ENCODE measurements at places on chromosomes 11 and 22.
A peak's percentile ranks its signal among the peaks of the same experiment; 100 is the strongest.

DNA sequence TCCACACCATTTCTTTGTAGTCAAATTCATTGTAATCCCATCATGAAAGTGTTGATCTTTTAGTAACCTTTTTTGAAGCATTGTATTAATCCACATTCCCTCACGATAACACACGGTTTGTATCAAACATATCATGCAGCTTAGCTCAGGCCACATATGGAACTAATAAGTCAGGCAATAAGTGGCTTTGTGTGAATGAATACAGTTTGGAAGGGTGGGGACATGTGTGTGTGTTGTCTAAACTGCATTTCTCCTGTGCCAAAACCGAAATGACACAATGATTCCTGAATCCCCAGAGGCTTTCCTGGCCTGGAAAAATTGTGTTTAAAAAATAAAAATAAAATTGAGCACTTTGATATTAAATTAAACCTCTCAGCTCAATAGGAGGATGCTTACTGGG, 98.3 kb downstream of the WNT11 start:
- no peak for DNase-seq

DNA sequence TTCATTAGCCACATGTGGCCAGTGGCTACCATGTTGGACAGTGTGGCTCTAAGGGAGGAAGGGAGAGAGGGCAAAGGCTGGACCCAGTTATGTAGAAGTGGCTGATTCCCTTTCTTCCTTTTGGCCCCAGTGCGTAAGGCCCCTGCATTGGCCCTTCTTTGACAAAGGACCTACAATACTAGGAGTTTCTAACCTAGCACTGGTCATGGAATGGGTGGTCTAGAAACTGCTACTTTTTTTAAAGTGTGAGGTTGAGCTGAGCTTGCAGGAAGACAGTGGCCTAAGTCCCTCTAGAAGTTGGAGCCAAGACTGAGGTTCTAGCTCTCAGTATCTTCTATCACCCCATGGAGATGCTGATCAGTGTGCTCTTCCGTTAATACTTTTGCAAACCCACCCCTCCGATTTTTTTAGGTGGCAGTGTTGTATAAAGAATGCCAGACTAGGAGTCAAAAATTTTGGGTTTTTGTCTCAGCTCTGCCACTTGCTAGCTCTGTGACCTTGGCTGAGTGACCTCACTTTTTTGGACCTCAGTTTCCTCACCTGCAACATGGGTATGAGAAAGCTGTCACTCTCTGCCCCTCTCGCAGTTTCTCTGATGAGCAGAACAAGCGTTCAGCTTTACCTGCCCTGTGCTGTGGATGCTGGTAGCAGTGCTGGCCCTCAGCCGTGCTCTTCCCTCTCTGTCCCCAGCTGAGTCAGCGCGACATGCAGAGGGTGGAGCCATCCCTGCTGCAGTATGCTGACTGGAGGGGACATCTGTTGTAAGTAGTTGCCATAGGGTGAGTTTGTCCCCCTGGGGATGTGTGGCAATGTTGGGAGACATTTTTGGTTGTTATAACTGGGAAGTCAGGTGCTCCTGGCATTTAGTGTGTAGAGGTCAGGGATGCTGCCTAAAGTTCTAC, 6.9 kb downstream of the ACCS start:
- no peak for DNase-seq

DNA sequence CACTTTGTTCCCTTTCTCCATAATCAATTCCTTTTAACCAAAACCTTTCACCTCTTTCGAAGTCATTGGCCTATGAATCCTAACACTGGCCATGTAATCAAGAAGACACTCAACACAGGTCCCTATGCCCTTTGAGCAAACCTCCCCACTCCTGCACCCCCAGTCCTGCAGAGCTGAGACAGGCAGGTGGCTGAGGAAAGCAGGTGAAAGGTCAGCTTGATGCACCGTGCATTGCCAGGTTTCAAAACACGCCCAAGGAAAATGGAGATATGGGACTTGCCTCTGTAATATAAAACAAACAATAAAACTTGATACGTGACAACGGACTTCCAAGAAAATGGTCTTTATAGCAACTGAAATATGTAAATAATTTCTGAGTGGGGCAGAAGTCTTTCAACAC, 10.6 kb downstream of the CPT1A start:
- no peak for DNase-seq

DNA sequence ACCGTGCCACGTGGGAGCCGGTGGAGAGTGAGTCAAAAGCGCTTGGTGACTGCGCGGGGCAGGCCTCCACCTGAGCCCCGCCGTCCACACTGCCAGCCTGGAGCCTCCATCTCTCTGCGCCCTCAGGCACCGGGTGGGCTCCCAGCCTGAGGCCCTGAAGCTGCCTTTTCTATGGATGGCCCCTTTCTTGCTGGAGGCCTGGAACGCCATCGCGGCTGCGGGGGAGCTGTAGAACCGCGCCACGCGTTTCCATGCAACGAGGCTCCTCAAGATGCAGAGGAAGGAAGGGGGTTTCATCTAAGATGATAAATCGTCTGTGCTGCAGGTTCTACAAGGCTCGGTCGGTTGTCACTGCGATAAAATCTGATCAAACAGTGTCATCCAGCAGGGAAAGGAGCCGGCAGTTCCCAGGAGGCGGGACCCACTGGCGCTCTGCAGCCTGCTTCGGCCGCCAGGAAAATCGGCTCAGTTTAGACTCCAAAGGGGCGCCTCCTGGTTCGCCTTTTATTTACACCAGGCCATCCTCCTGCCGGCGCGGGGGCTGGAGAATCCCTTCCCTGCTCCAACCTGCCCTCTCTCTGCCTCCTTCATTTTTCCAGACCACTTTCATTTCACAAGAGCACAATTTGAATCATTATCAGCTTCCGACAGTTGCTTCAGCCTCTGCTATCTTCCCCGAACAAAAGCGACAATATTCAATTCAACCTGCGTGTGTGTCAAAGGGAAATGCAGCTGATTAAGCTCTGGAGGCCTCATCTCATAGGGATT, 624.4 kb downstream of the BRD1 start:
- no peak for DNase-seq

- no peak for DNase-seq
Observed at GRCh38 chr22:20721409-20722218, 52.3 kb upstream of the SERPIND1 start.

DNA sequence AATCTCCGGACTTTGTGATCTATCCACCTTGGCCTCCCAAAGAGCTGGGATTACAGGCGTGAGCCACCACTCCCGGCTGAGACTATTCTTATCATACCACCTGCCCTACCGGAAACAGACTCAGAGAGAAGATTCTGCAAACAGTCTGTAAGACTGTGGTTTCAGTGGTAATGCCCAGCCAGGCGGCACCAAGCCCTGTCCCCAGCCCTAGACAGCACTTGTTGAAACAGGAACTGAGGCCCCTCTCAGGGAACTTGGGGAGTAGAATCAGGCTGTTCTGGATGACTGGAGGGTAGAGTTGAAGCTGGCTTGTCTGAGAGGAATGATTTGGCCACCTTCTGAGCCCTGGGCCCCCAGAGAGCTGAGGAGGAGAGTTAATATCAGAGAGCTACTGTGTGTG, 1.3 kb upstream of the INSC start:
- no peak for DNase-seq

GRCh38 chr11:76424891-76425290, 19.9 kb upstream of the EMSY start:
- no peak for DNase-seq

GRCh38 chr22:30196141-30196879, 50.2 kb downstream of the LIF start:
- peak; percentile 100 for DNase-seq

GRCh38 chr22:17775781-17776465, 1.7 kb upstream of the BID start:
- DNase-seq = no peak

DNA sequence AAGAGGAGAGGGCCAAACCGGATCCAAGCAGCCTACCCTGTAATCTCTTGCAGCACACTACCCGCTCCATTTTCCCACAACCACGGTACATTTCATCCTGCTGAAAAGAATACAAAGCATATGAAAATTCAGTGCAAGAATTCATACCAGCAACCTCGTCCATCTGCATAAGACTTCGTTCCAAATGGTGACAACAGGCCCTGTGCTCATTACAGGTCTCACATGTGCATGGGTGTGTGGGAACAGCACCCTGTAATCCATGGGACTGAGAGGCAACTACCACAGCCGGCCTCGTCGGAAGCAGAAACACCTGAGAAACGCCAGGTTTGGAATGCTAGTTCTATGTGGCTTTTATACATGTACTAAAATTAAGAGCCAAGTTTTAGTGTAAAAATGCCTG, 52.3 kb downstream of the LARGE1 start:
- no peak for DNase-seq

DNA sequence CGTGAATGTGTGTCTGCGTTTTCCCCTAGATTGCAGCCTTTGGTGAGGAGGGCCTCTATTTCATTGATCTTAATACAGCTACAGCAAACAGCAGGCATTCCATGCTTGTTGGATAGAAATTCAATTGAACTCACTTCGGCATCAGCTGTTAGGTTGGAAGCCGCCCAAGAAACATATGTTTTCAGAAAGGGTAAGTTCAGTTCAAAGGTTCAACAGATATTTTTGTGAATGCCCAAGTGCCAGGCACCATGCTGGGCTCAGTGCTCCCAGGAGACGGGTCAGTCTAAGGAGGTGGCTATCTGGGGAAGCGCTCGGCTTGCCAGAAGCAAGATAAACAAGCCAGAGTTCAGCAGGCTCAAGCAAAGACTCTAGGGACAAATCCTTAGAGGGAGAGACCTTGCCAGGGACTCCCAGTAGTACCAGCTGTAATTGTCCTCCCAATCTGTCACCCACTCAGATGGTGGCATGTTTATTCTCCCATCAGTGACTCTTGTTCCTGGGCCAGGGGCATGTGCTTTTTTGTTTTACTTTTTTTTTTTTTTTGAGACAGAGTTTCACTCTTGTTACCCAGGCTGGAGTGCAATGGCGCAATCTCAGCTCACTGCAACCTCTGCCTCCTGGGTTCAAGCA, 64.5 kb upstream of the LARGE1 start:
- DNase-seq = no peak

DNA sequence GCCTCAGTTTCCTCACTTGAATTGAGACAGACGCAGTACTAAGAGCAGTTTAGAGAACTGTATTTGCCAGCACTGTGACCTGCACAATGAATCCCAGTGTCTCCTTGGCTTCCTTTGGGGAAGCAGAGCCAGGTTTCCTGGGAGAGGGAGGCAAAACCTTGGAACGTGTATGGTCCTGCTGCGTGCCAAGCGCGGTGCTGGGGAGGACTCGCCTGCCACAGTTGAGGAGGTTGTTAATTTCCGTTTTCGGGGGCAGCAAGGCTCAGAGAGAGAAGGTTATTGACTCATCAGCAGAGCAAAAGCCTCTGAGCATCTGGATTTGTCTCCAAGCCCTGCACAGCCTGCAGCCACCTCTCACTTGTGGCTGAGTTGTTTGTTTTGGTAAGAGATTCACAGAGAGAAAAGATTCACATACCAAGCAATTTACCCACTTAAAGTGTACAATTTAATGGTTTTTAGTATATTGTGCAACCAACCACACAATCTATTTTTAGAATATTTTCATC, 10.8 kb downstream of the SYT12 start:
- peak; percentile 97 for DNase-seq

All from AG04449 (cell line).